ENCODE measurements at places on chromosomes 12 and 14.

DNA sequence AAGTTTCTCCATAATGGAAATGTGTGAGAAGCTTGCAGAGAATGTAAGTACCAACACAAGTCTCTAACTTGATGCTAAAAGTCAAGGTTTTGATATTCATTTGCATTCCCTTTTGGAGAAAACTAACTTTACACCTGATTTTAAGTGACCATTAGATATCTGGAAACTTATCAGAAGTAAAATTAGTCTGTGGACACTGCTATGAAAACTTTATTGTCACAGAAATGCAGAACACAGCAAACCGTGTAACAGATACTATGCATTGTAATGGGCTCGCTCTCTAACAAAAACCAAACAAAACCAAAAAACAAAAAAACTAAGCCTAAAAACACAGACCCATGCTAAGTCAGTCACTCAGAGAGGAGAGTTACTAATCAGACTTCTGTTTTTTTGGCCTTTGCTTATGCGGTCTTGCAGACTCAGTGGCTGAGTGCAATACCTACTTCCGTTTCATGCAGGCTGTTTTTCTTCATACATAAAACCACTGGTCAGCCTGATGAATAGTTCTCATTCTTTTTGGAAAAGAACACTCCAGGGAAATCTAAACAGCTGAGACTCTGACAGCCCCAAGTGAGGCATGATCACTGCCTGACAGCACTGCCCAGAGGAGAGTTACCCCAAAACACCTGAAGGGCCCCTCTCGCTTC lies 35.7 kb downstream of the NRDE2 start:
- DNase-seq, result no peak

- DNase-seq, result no peak
These were observed 2.8 kb downstream of the KLRC4 start for GRCh38 chr12:10406725-10407124.

DNA sequence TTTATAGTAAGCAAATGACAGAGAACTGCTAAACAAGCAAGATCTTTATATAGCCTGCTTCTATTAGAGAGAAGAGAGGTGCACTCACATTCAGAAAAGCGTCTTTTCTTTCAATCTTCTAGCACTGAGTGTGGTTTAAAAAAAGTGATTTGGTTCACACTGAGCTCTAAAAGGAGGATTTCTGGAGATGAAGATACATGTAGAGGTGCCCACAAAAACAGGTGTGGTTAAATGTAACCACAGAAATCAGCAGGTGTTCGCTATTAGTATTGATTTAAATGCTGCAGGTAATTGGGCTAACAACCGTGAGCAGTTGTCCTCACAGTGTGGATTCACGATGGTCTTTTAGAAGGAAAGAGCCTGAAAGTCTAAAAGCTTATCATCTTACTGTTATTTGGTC lies 10.7 kb downstream of the PKP2 start:
- DNase-seq, result peak; percentile 93

DNA sequence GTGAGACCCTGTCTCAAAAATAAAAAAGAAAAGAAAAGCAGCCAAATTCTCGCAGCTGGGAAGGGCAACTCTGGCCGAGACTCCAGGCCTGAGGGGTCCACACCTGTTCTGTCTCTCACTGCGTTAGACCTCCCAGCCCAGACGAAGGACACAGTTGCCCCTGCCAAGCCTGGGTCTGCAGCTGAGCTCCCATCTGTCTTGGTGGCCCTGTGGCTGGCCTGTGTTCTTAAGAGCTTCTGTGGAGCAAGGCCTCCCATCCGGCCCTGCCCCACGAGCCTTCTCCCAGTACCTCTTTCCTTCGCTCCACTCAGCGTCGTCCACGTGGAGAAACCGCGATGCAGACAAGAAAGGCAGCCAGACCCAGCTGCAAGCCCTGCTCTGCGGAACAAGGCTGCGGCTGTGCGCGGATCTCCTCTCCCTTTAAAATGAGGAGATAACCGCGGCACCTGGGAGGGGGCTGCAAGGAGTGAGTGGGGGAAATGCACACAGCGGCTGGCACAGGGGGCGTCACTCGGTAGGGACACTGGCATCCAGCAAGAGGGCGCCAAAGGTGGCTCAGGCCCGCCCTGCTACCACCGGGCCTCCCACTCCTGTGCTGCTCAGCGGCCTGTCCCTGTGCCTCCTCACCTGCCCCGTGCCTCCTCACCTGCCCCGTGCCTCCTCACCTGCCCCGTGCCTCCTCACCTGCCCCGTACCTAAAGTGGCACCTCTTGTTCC lies 42.4 kb downstream of the LRRC74A start:
- no peak for DNase-seq

DNA sequence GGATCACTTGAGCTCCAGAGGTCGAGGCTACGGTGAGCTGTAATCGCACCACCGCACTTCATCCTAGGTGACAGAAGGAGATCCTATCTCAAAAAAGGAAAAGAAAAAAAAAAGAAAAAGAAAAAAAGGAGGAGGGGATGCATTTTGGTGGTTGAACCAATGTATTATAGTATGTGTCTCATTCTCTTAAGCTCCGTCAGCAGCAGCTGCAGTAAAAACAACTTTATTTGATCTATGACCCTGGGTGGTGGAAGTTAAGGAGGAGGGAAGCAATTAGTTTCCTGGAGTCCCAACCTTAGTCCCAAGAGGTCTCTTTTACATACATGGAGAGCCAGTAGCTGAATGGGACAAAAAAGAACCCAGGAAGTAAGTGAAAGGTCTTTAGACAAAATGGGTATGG lies 26.8 kb upstream of the APOF start:
- no peak for DNase-seq

DNA sequence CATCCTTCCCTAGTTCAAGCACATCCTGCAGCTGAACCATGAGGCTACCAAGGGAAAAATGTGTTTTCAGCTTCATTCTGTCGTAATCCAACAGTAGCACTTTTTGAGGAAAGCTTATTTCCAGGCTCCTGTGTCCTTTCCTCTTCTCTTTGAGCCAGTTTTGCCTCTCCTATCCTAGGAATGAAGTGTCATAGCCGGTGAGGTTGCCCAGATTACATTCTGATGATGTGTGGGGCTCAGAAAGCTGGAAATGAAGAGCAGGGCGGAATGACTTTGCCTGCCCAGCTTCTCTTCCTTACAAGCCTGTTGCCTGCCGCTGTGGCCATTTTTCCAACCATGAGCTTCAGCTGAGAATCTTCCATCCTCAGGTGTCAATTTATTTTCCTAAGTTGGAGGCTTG lies 381.8 kb downstream of the NUAK1 start:
- DNase-seq, result no peak

DNA sequence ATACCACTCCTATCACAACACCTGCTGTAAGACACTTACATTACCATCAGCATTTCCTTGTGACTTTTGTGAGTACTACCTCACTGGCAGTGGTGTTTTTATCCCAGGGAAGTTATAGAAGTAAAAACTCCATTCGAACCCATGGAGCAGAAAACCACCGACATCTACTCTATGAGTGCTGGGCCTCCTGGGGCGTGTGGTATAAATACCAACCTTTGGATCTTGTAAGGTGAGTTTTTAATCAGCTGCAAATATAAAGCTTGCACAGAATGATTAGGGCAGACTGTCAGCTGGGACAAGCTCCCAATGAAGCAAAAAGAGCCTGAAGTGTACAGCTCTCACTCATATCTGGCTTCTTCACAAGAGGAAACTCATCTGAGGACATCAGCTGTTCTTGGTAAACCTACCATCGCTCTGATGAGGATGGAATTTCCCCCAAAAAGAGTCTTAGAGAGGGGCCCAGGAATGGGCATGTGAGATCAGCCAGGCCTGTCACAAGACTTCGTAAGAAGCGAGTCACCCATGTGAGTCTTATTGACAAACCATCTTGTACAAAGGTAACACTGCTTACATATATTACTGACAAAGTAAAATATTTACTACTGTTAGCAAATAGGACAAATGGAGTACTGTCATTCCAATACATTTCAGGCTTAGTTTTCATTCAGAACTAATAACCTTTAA lies 170.0 kb downstream of the SLC5A8 start:
- no peak for DNase-seq

DNA sequence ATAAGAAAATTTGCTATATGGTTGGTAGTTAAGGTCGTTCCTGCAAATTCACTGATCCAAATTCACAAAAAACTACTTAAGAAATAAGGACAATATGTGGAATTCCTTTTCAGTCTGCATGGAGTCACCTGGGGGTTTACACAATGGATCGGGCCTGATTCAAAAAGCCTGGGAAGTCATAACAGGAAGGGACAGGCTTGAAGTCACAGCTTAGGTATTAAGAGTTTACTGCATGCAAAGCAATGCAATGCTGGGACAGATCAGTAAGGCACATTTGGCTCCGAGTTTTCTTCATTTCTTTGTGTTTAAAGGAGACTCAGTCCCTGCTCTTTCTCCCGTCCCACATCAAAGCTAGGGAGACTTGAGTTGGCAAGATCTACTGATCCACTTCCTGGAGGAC lies 153.3 kb downstream of the NTF3 start:
- DNase-seq, result no peak

- no peak for DNase-seq
These were observed 296.2 kb downstream of the GPHN start for GRCh38 chr14:66804141-66804540.

DNA sequence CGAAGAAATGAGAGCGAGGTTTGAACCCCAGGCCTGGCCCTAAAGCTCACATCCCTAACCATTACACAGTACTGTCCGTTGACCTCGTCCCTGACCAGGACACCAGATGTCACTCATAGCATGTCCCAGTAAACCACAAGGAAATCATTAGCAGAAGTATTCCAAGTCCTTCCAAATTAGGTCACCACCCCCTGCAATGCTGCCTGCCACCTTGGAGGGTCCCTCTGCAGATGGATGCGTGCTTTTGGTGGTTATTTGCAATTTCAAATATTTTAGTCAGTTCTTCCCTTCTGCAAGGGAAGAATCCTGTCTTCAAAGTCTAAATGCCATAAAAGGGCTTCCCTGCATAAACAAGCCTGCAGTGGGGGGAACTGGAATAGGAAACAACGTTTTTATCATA lies 71.3 kb downstream of the CLMN start:
- DNase-seq, result no peak

DNA sequence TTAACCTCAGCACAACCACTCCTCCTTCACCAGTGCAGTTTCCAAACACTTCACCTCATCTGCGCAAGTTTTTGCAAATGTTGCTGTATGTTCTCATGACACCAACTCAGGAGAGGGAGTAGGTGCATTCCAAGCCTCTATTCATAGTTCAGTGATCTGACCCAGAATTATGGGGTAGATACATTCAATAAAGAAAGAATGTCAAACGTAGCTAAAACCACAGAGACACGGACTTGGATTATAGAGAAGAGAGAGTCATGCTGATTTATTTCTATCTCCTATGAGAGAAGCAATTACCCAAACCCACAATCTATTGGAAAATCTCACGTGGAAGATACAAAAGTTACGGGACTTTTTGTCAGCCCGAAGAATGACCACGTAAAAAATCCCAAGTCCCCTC lies 1006.0 kb upstream of the TMEM132C start:
- DNase-seq, result no peak

GRCh38 chr14:67837011-67837624 lies 17.5 kb downstream of the RAD51B start:
- peak; percentile 60 for DNase-seq

DNA sequence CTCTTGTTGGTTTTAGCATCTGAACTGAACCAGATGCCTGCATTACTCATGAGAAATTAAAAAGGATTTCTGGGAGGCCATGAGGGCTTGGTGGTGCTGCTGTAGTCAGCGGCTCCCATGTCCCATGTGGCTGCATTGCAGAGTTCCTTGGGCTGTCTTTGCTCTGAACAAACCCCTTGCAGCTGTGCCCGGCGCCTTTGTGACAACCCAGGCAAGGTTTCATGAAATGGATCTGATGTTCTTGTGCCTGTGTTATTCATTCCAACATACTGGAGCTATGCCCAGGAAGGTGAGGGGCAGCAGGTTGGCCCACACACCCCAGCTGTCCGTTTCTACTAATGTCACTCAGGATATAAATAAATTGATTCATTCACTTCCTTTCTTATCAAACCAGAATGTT lies 40.8 kb downstream of the TGFB3 start:
- DNase-seq, result no peak

DNA sequence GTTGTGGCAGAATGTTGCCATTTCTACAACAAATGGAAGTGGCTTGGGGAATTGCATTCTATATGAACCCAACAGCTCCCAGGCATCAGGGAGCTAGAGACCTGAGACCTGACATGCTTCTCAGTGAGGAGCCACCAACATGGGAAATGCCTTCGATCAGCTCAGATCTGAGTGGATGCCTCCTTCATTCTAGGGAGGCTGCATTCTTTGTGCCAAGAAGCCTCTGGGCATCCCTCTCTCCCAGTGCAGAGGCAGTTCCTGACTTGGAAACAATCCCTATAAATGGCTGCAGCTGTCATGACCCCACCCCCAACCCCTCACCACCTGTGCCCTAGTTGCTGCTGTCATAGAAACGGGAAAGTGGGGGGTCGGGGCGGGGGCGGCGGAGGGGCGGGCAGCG lies 196.3 kb downstream of the PPM1H start:
- DNase-seq, result no peak

GRCh38 chr12:92141591-92142121 lies 4.0 kb downstream of the BTG1 start:
- peak; percentile 64 for DNase-seq

GRCh38 chr12:121345151-121345815 lies 6.9 kb downstream of the ANAPC5 start:
- no peak for DNase-seq

- DNase-seq, result no peak
These were observed 13.0 kb downstream of the PELI2 start for GRCh38 chr14:56131004-56131864.

GRCh38 chr12:98968896-98969295 lies 323.8 kb downstream of the APAF1 start:
- DNase-seq, result no peak

- DNase-seq, result no peak
These were observed 46.8 kb downstream of the ACACB start for GRCh38 chr12:109163167-109163566.

DNA sequence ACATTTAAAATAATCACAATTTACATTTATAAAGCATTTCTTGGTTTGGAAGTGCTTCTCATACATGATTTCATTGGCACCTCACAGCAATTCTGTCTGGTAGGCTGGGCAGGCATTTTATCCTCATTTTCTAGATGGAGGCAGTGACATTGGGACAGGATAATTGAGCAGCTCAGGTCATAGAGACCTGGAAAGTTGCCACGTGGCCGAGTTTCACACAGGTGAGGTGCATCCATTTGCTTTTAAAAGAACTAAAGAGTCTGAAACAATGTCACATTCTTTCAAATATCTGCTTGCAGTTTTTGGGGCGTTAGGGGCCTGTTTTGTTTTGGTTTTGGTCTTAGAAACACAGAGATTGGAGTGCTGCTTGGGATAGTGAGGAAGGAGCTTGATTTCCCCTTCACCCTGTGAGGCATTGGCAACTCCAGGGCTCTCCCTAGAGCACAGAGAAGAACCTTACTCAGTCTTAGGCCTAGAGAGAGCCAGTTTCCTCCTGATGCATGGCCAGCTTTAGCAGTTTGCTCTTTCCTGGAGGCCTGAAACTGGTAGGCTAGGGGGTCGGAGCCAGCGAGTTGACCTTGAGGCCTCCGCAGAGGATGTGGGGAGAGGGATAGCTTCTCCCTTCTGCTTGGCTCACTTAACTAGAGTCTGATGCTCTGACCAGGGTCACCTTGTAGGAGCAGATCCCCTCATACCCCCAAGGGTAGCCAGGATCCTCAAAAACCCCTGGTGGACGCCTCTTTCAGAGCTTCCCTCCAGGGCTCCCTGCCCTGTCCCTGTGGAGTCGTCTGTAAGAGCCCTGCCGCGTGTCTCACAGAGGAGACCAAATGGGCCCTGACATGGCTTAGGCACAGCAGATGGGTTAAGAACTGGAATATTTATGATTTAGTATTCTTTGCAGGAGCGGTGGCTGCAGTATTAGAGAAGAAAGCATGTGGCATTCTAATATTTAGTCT lies 34.9 kb upstream of the JDP2 start:
- no peak for DNase-seq
